ENCODE measurements at places on chromosomes 11 and 22.

- DNase-seq = no peak
Measured at GRCh38 chr22:46533070-46533833, 4.2 kb downstream of the CELSR1 start.

GRCh38 chr11:3073029-3073435, 15.8 kb upstream of the CARS1 start:
- no peak for DNase-seq

DNA sequence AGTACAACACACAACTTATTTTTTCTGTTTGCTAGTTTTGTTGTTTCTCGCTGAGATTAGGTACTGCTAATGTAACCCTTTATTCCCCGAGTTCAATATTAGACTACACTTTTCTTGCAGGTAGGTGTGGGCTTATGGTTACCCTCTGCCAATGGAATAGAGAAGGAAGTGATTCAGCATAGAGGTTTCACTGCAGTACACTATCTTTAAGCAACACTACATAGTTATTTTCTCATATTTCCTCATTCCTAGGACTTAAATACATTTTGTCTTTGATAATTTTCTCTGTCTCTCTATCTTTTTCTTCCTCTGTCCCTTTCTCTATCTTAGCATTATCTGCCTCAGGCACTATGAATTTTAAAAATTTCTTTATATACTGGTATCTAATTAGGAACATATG, 791.0 kb downstream of the FAM181B start:
- DNase-seq = no peak

DNA sequence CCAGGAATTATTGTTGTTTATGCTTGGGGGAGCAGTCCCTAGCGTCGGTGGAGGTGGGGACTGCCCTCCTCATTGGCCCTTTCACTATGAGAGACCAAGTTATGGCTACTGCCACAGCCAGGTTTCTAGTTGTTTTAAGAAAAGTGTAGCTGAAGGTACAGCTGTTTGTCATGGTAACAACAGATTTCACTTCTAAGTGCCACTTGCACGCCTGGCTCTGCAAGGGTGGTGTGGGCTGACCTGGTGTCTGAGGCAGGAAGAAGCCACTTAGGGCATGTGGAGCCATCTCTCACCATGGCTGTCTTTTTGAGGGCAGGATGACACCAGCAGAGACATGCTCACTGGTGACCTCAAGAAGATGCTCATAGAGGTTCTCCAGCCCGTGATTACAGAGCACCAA, 46.3 kb upstream of the MPEG1 start:
- no peak for DNase-seq

DNA sequence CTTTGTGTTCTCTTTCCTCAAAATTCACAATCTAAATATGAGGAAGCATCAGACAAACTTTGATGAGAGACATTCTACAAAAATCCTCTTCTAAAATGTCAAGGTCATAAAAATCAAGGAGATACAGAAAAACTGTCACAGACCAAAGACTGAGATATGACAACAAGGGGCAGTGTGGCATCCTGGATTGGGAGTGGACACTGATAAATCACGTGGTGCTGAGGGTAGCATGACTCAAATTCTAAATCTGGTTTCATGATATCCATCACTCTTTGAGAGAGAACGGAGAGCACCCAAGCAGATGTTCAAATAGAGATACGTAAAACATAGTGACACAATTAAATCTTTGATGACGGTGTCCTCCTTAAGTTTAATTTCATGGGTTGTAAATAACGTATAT, 13.0 kb upstream of the CARD18 start:
- no peak for DNase-seq

GRCh38 chr22:24427500-24428164, at the start of gene ADORA2A:
TSS of gene ADORA2A (plus strand) at chr22:24427599. CDS start at chr22:24433405, 5,806 bp downstream.
- DNase-seq = no peak
